ENCODE measurements at places on chromosomes 16 and 17. TPM values are rescaled to one million over a fixed set of nuclear protein-coding genes. Genes with fewer than 3 reads are reported as not detected.
A peak's percentile ranks its signal among the peaks of the same experiment; 100 is the strongest.

POLG2 gene
- total RNA-seq = 5.7 TPM

DNA sequence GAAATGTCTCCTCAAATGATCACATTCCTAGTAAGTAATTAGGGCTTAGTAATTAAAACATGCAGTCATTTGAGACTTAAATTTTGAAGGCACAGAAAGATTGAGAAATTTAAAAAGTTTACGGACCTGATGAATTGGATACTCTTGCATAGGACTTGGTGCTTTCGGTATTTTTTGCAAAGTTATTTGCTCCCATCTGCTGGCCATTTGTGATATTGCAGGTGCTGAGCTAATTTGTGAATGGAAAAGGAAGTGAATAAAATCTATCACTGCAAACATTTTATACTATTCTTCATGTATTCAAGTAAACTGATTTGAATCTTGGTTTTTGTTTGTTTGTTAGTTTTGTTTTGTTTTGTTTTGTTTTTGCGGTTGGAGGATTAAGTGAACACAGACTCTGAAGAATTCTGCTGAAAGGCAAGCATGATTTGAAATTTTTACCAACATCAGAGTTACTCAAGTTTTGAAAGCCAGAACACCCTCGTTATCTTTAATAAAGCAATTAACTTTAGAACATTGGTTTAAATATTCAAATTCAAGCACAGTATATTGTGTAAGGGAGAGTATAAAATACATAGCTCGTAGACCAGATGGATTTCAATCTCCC is 689.5 kb upstream of the RBFOX1 start:
- peak; percentile 27 for DNase-seq

TBC1D26 gene
- not detected for total RNA-seq

GRCh38 chr16:85582229-85582991 is 30.7 kb upstream of the GSE1 start:
- DNase-seq = no peak

- no peak for DNase-seq
These were observed 96.8 kb downstream of the OMG start for GRCh38 chr17:31200287-31200686.
